ENCODE measurements at places on chromosomes 12 and 14.

GRCh38 chr14:88311780-88312179 is 11.3 kb downstream of the KCNK10 start:
- no peak for DNase-seq

DNA sequence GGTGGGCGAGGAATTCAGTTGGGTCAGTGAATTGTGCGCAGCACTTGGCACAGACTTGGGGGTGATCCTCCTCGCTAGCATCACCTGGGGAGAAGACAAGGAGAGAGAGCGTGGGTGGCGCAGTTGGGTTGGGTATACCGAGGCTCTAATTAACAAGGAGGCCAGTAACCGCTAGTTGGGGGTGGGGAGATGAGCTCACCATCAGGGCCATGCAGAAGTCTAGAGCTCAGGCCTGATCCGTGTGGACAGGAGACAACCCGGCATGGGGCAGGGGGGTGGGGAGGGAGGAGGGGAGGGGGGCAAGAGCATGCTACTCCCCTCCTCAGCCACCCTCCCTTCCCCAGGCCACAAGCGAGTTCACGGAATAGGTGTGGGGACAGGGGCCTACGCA is 580 bp downstream of the SALL2 start:
- DNase-seq = no peak

- DNase-seq = no peak
Observed at GRCh38 chr14:53964249-53964648, 7.6 kb upstream of the BMP4 start.

DNA sequence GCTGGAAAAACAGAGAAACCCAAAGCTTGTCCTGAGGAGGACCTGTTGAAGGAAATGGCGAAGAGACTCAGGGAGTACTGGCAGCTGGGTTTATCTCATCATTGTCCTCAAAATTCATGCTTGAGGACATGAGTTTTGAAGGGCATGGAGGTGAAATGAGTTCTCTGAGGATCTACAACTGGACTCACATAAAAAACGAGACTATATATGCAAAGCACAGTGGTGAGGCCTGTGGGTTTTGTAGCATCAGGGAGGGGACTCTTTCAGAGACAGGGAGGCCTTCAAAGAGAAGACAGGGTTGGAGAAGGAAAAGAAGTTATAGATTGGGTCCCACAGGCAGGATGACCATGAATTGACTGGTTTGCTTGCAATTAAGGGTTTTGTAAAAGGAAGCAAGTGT is 71.3 kb upstream of the SCN8A start:
- DNase-seq = no peak

DNA sequence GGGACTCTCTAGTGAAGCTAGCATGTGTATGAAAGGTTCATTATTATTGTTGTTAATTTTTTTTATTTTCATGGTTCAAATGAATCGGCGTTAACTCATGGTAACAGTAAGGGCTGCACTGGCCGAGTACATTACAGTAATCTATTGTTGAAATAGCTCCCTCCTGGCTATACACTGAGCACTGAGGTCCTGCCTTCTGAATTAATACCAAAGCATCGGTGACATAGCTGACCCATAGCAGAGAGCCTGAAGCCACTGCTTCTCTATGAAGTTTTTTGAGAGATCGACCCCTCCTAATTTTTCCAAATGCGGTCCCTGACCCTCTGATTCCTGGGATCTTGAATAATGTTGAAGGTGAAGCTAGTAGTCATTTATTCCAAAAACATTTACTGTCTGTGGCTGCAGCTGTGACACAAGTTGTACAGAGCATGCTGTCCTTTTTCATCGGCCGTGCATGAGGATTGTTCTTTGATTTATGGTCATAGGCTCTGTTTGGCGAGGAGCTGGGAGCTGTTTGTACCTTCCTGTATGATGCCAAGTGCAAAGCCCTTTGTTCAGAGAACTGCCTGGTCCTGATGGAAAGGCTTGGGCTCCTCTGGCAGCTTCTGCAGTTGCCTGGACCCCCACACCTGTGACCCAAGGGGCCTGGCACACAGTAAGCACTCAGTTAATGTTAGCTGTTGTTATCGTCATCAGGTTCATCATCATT is 486.5 kb downstream of the EGLN3 start:
- DNase-seq = no peak

GRCh38 chr12:48005001-48005749 is 899 bp upstream of the COL2A1 start:
- no peak for DNase-seq

DNA sequence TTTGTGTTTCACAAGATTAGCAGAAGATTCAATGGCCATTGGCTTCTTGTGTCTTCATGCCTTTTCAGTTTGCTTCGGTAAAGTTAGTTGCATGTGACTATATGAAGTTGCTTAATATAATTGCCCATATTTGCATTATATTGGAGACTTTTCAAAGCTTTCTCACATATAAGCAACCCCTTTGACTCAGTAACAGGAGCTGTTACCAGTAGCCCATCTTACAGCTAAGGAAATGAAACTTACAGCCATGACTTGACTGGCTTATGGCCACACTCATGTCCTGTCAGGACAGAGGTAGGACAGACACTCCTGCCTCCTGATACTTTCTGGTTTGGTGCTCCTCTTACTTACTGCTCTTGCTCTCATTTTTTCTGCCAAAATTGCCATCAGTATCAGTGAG is 1082.1 kb downstream of the BCL11B start:
- DNase-seq = no peak

GRCh38 chr14:104917993-104918392 is 6.7 kb upstream of the PLD4 start:
- no peak for DNase-seq

GRCh38 chr14:76191297-76191696 is 39.6 kb downstream of the GPATCH2L start:
- no peak for DNase-seq

- no peak for DNase-seq
Observed at GRCh38 chr12:10227648-10228047, 15.0 kb downstream of the GABARAPL1 start.

GRCh38 chr14:91380610-91381371 is 36.8 kb downstream of the CCDC88C start:
- no peak for DNase-seq

GRCh38 chr14:33925235-33925634 is 25.6 kb downstream of the EGLN3 start:
- no peak for DNase-seq

- no peak for DNase-seq
Observed at GRCh38 chr12:11880381-11880780, 190.4 kb upstream of the BCL2L14 start.

GRCh38 chr12:48764521-48764920 is 24.4 kb downstream of the ADCY6 start:
- DNase-seq = no peak

DNA sequence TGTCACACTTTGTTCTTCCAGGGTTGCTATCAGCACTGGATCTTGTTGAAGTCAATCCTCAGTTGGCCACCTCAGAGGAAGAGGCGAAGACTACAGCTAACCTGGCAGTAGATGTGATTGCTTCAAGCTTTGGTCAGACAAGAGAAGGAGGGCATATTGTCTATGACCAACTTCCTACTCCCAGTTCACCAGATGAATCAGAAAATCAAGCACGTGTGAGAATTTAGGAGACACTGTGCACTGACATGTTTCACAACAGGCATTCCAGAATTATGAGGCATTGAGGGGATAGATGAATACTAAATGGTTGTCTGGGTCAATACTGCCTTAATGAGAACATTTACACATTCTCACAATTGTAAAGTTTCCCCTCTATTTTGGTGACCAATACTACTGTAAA is 23.7 kb downstream of the VTI1B start:
- DNase-seq = no peak

DNA sequence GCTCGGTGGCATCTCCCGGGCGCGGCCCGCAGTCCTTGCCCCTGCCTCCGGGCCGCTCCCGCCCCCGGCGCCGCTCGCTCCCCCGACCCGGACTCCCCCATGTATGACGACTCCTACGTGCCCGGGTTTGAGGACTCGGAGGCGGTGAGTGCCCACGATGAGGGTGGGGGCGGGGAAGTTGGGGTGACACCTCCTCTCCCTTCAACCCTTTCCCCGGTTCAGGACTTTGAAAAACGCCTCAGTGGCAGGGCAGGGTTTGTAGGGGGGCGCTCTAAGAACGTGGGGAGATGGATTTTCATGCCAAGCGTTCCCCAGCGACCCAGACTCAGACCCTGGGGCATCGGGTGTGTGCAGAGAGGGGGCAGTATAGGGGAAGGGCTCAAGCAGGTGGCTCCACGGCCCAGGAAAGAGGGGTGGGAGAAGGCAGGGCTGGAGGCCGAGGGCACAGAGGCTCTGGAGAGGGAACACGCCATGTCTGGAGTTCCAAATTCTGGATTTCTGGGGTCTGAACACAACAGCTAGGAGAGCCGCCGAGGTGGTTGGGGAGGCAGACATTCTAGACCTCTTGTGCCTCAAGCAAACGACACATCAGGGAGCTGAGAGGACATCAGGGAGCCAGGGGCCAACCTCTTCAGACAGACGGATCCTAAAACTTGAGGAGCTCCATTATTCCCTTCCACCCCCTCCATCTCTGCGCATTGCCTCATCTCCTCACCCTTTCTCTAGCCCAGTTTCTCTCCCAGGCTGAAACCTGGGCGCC is 715 bp downstream of the CACNB3 start:
- DNase-seq = peak; percentile 51

- no peak for DNase-seq
Observed at GRCh38 chr14:72544615-72545387, 349.1 kb downstream of the DPF3 start.

- no peak for DNase-seq
Observed at GRCh38 chr14:51424041-51424440, 184.0 kb downstream of the TMX1 start.

Data from activated CD8-positive, alpha-beta memory T cell treated with anti-CD3 and anti-CD28 coated beads, Interleukin-2, amount 50 U/mL, for 4 hours (primary cell).